Bone marrow (tissue), 2 donors: ENCODE measurements at places on chromosomes 4 and X.
A peak's percentile ranks its signal among the peaks of the same experiment; 100 is the strongest.

GRCh38 chr4:17687237-17687857, 72.9 kb downstream of the MED28 start:
- DNase-seq = no peak

GRCh38 chr4:24209131-24209530, 319.3 kb upstream of the PPARGC1A start:
- DNase-seq = no peak

DNA sequence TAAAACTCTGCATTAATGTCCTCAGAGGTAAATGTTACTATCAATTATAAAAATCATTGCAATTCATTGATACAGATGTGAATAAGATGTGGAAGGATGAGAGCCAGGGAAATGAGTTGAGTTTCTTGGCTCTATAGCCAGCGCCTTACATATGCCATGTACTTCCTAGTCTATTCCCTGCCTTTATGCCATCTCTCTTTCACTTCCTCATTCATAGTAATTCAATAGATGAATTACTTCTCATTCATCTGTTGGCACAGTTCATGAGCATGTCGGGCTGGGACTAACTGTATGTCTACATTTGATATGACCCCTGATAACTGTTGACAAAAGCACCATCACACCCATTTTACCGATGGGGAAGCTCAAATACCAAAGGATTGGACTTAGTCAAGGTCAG, 55.7 kb downstream of the LNX1 start:
- DNase-seq = no peak

GRCh38 chrX:64152857-64153256, 52.7 kb downstream of the AMER1 start:
- no peak for DNase-seq

- no peak for DNase-seq
These were observed 2.3 kb upstream of the UBA1 start for GRCh38 chrX:47191331-47191730.

DNA sequence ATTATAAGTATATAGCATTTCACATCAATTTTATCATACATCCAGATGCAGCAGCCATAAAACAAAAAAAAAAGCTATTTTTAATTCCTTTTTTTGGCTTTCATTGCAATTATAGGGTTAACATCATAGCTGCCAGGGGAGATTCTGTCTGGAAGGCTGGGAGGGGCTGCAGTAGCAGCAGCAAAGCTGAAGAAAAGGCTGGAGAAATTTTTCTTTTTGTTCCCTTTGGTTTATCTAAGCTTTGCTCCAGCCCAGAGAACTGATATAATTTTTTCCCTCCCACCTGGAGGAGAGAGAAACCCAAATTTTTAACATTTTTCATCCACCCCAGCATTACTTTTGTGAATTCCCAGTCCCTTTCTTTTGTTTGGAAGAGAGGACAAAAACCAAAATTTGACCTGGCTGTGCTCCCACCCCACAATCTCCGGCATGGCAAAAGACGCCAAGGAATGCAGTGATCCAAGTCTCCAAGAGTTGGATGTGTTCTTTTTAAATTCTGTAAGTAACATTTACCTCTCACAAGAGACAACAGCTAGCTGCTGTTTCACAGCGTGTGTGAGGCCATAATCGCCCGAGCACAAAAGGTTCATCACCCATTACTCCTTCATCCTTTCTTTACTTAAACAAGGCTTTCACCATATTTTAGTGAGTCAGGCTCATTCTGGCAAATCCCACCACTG, 25.1 kb upstream of the FAM156A start:
- no peak for DNase-seq

- DNase-seq = no peak
These were observed 71.8 kb upstream of the SMARCA5 start for GRCh38 chr4:143441678-143442077.

GRCh38 chrX:84188320-84188834, 378 bp upstream of the RPS6KA6 start:
- DNase-seq = no peak

DNA sequence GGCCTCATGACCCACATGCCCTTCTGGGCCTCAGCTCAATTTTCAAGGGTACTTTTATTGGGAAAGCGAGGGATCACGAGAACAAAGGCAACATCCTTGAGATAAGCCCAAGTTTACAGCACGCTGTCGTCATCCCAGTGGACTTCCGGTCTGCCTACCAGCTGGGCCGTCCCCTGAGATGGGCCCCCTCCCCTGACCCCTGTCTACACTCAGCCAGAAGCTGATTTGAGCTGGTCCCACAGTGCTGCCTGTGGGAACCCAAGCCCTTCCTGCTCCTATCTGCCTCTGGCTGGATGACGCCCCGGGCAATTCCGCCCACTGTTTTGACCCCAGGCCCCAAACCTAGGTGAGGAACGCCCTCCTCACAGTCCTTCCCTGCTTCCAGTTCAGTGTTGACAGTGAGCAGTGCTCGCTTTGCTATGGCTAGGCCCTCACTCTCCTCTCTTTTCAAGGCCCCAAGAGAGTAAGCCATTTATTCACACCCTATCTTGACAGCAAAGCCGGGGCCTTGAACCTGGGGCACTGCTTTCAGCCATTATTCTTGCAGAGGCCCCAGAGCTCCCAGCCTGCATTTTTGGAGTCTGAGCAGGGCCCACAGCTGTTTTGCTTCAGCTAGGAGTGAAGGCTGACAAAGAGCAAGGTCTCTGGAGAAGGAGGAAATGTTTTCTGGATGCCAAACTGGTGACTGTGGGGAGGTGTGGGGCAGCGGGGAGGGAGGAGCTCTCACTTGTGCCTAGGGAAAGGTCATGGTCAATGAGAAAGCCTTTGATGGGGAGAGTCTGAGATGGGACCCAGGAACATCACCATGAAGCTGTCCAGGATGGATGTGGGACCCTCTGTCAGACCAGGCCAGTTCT, 164.6 kb upstream of the BCOR start:
- DNase-seq = no peak

DNA sequence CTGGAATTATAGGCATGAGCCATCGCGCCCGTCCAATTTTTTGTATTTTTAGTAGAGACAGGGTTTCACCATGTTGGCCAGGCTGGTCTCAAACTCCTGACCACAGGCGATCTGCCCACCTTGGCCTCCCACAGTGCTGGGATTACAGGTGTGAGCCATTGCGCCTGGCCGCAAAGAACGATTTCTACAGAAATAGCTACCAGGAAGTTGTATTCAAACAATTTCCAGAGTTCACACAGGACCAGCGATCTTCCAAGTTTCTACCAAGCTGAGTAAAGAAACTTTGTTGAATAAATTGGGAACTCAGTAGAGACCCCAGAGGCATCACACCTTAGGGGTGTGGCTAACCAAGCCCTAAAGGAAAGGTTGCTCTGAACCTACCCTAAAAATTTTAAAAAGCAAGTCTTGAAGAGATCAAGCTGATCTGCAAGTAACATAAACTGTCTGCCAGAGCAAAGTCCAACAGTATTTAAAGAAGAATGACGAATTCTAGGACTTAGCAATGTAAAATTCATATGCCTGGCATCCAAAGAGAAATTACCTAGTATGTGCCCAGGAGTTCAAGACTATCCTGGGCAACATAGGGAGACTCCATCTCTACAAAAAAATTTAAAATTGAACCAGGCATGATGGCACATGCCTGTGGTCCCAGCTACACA, 48.4 kb upstream of the USP9X start:
- no peak for DNase-seq

DNA sequence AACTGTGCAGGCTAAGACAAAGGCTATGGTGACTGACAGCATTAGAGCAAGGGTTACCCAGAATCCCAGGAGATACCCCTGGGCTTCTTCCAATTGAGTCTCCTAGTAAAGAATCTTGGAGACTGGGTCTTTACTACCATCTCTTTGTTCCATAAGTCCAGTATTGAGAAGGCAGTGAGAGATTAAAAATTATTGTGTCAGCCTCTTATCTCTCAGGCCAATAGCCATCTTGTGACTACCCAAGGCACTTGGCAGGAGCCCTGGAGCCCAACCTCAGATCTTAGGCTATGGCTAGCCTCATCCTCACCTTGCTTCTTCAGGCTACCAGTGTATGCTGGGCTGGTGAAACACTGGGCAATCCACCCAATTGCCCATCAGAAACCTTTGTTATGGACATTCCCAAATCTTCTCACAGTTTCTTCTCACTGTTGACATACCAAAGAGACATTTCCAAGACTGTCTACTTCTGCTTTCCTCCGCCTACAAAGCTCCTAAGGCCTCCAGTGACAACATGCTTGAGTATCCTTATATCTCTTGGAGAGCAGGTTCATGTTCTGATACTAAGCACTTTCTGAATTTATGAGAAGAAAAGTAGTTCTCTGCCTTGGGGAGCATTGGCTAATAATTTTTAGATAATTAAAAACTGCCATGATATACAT, 76.3 kb upstream of the STIM2 start:
- DNase-seq = no peak

GRCh38 chrX:65576160-65576559, 41.6 kb upstream of the LAS1L start:
- DNase-seq = no peak

- no peak for DNase-seq
These were observed 80.6 kb downstream of the PBDC1 start for GRCh38 chrX:76253432-76253831.

DNA sequence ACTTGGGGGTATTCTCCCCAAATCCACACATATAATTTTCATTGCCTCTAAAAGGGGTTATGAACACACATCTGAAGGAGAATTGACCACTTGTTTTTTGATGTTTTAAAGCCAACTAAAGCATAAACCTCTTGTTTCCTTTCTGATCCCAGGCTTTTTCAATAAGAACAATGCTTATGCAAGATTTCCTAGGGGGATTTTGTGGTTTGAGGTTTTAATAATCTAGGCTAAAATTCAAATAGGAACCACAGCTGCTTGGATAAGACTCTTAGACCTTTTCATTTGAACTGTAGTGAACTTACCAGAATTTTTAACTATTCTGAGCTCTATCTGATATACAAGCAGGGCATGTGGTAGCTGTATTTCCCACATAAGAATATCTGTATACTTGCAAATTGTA, 651.1 kb downstream of the ANKRD50 start:
- DNase-seq = no peak

DNA sequence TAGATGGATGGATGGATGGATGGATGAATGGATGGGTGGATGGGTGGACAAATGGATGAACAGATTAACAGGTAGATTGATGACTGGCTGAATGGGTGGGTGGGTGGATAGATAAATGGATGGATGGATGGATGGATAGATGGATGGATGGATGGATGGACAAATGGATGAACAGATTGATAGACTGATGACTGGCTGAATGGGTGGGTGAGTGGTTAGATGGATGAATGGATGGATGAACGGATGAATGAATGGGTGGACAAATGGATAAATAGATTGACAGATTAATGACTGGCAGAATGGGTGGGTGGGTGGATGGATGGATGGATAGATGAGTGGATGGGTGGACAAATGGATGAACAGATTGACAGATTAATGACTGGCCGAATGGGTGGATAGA, 13.6 kb upstream of the AKAP17A start:
- no peak for DNase-seq

GRCh38 chr4:170990989-170991589, 822.1 kb upstream of the GALNTL6 start:
- peak; percentile 50 for DNase-seq

DNA sequence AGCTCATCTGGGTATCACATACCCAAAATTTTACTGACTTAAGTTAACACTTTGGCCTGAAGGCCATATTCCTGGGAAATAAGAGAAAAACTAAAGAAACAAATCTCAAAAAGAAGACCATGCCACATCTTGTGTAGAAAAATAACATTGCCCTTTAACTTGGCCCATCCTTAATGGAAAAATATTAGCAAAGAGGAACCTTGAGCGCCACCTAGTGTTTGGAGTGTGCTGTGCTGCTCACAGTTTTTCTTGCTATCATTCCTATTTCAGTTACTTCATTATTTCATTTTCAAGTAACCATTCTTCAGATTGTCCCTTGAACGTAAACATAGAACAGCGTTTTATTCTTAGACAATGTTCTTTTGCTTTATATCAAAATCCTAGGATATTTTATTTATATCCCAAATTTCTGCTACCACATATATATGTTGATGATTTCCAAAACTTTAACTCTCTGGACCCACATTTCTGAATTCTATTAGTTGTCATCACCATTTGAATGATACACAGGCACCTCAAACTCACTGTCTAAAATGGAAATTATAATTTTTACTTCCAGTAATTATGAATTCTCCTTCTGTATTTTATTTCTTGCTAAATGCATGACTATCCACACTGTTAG, 999.0 kb upstream of the ADGRL3 start:
- no peak for DNase-seq

DNA sequence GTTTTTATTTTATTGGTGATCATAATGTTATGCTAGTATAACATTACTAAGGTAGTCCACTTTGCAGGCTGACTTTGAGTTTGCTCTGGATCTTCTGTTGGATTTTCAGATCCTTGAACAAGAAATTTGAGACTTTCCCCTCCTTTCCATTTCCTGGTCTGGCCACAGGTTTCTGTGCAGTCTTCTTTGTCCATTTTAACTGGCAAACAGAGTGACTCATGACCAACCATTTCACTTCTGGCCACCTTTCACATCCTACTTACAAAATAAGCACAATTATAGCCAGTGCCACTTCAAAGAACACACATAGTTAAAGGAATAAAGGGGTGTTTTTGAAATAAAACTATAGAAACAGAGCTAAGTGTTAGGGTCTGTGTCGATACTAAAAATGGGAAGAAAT, 8.4 kb downstream of the ANK2 start:
- no peak for DNase-seq
